Activated CD4-positive, alpha-beta T cell treated with anti-CD3 and anti-CD28 coated beads for 36 hours (primary cell): ENCODE measurements at places on chromosomes 11 and 22. TPM values are rescaled to one million over a fixed set of nuclear protein-coding genes. Genes with fewer than 3 reads are reported as not detected.

GRCh38 chr22:42967933-42968332 is 47.0 kb downstream of the PACSIN2 start:
- peak; percentile 22 for DNase-seq
- peaks cover 15% of the 10 kb centered on the region for H3K36me3 ChIP-seq
- H3K27ac ChIP-seq = no peak overlapping the region
- H3K27me3 ChIP-seq = no peaks in the 10 kb centered on the region

- H3K36me3 ChIP-seq = no peaks in the 10 kb centered on the region
- DNase-seq = no peak
- no peaks in the 10 kb centered on the region for H3K4me1 ChIP-seq
- H3K27ac ChIP-seq = no peak overlapping the region
- H3K27me3 ChIP-seq = no peaks in the 10 kb centered on the region
Measured at GRCh38 chr11:77542296-77542695, 47.5 kb upstream of the AQP11 start.

DNA sequence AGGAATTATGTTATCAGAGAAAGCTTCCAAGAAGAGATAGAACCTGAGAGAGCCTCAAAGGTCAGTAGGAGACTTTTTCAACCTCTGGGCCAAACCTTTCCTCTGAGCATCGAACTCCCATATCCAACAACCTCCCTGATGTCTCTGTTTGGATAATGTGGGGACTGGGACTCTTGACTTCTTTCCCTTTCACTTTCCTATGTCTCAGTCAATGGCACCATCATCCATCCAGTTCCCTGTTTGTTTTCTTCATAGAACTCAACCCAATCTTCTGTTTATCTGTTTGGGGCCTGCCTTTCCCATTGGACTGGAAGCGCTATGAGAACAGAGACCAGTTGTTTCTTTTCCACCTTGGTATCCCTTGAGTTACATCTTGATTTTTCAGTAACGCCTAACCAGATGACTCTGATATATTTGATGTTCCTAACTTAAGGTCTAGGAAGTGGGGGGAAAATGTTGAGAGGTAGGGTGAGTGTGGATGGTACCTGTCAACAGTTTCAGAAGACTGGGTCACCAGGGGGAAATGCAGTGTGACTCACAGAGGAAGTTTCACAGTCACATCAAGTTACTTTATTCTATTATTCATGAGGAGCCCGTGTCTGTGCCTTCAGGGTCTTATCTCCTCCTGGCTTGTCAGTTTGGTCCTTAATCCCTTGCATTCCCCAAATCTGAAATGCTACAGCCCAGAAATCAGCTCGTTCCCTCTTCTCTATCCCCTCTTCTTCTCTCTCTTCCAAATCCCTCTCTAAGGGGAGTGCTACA is 4.5 kb upstream of the KCNE3 start:
- DNase-seq = no peak
- no peaks in the 10 kb centered on the region for H3K36me3 ChIP-seq
- H3K27me3 ChIP-seq = peaks cover 15% of the 10 kb centered on the region
- no peak overlapping the region for H3K4me3 ChIP-seq
- H3K27ac ChIP-seq = no peak overlapping the region

The YDJC gene
- 43.4 TPM for total RNA-seq

The PTGDR2 gene
- total RNA-seq = 0.18 TPM

The CCDC73 gene
- not detected for total RNA-seq

The F2 gene
- total RNA-seq = not detected

The SOX10 gene
- total RNA-seq = not detected

The OR5B21 gene
- 0.33 TPM for total RNA-seq
